ENCODE measurements at places on chromosomes 2 and 18.

- DNase-seq = peak; percentile 23
Measured at GRCh38 chr2:68357605-68358337, 7.3 kb upstream of the PLEK start.

DNA sequence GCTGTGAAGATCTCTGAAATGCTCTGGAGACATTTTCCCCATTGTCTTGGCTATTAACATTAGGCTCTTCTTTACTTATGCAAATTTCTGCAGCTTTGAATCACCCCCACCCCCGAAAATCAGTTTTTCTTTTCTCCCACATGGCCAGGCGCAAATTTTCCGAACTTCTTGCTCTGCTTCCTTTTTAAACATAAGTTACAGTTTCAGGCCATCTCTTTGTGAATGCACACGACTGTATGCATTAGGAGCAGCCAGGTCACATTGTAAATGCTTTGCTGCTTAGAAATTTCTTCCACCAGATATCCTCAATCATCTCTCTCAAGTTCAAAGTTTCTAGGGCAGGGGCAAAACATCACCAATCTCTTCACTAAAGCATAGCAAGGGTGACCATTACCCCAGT is 106.8 kb downstream of the PARD3B start:
- no peak for DNase-seq

DNA sequence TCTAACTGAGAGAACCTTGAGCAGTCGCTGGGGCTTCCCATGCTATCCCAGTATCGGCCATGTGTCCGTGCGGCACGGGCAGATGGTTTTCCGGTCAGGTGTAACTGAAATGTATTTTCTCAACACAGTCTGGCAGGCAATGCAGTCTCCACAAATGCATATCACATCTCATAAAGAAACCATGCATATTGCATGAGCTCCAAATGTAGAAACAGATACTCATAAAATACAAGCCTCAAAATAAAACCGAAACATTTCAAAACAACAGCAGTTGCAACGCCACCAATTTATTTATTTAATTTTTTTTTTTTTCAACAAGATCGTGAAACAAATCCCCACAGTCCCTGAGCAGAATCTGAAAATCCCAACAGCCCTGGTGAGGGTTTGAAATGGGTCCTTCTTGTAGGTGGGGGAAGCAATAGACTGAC is 299.4 kb downstream of the LPIN1 start:
- no peak for DNase-seq

- DNase-seq = no peak
Measured at GRCh38 chr2:235264512-235264911, 229.3 kb upstream of the AGAP1 start.

DNA sequence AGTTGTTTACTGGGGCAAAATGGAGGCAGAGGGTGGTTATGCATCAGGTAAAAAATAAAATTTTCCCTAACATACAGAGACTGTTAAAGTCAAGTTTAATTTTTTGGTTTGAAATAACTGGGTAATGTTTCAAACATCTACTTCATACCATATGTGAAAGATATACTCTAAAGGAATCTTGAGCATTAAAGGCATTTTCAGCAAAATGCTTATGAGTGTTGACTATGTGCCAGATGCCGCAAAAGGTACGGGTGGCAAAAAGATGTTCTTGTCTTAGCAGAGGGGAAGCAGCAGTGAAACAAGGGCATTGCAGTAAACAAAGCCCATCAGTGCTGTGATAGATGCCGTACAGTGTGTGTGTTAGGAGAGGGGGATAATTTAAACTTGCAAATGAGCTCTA is 263.1 kb upstream of the ID2 start:
- no peak for DNase-seq

- no peak for DNase-seq
Measured at GRCh38 chr18:43501099-43501498, 223.8 kb upstream of the SYT4 start.

DNA sequence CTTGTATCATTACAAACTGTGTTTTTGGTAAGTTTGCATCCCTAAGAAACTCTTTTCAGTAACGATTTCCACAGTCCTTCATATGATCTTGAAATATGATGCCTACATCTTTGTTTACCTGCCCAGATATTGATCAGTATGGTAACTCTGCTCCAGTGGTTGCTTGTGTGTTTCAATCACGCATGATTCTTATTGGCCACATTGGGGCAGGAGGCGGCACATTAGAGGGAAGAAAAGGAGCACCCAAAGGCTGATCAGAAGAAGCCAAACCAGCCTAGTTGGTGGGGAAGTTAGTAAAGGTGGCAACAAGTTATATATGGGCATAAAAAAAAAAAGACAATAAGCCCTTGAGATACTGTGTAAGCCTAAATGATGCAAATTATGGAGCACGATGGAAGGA is 158.9 kb downstream of the RHBDD1 start:
- DNase-seq = no peak

DNA sequence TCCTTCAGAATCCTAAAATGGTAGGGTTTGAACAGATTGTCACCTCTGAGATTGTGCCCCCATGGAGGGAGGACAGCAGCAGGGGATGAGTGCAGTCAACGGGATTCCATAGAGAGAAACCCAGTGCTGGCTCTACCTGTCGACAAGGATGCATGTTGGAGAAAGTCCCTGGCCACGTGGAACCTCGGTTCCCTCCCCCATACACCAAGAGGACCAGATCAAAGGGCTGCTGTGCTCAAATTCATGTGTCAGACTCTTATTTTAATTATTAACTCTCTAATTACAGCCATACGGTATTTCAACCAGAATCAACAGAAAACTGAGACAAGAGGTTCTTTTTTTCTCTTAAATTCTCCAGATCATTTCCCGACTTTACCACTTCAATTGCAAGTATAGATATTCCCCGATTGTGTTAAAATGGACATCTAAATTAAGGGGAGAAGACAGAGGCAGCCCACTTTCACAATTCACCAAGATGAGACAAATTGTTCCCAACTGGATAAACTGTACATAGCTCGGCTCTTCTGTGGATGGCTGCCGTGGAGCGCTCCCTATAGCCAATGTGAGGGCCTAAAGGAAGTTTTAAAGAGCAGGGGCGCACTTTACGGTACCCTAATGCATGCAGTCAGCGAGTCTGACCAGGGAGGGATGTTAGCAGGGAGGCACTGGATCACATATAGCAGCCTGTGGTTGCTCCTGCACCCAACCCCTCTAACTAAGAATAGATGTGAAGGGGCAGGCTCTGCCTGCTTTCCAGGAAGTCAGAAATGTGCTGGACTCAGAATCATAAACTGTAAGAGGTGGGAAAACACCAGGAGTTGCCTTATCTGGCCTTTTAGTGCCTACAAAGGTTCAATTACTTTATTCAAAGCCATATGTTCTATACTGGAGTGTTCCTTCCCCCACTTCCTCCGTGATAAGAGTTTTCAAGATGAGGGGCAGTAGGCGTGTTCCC is 123.1 kb downstream of the CACNB4 start:
- no peak for DNase-seq

DNA sequence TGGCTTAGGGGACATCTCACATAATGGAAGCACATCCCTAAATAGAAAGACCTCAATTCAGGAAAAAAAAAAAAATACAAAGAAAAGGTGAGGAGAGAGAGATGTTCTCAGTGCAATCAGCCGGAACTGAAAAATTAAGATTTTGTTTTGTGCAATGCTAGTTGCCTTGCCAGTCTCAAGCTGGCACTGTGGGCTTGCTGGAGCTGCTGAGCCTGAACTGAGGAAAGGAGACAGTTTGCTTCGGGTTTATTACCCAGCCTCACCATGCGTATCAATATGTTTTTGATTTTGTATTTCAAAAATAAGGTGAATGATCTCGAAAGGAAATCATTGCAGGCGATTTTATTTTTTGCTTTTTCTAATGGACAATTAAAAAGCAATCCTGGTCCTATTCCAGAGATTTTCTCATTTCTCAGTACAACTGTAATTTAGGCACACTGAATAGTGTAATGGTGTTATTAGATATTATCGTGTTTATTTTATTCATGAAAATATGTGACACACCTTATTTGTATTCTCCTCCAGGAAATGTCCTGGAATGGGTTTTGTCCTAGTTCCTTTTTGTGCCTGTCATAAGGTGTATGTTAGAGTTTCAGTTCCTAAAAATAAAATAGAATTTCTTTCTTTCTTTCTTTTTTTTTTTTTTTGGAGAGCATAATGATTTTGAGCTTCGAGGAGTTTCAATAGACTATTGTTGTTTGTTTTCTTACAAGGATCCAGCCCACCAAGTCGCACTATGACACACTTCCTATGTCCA is 72.8 kb upstream of the ZEB2 start:
- no peak for DNase-seq

- DNase-seq = peak; percentile 47
Measured at GRCh38 chr2:20065885-20066602, 14.6 kb upstream of the LAPTM4A start.

- DNase-seq = no peak
Measured at GRCh38 chr2:235577404-235578330, 83.8 kb downstream of the AGAP1 start.

DNA sequence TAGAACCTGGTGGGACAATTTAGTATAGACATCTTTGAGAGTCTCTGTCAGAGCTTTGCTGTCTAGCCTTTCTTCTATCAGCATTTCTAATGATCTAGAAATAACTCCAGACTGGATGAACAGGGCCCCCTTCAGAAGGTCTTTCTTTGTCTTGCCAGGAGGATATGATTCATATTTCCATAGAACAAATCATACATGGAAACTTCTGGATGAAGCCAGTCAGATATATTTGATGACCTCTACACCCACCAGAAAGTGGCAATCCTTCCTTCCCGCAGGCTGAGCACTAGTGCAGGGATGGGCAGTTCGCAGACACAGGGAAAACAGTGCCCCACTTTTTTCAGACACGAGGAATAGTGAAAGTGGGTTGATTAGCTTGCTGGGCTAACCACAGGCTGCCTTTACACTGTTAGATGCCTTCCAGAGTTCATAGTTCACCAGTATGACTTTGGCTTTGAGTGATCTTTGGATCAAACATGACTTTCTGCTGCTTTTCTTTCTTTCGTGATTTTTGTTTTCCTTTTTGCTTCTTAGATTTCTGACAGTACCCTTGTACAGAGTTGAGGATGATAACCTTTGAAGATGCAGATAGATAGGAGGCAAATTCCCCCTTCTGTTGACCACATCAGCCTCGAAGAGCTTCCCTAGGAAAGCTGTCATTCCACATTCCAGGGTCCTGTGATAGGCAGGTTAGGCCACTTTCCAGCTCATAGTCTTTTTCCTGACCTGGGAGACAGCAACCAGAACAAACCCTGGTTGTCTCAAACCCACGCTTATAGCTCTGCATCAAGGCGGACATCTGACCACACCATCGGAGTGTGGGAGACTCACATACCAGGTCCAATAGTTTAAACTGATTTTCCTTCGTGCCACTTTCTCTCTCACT is 237.0 kb downstream of the ZNF407 start:
- no peak for DNase-seq

DNA sequence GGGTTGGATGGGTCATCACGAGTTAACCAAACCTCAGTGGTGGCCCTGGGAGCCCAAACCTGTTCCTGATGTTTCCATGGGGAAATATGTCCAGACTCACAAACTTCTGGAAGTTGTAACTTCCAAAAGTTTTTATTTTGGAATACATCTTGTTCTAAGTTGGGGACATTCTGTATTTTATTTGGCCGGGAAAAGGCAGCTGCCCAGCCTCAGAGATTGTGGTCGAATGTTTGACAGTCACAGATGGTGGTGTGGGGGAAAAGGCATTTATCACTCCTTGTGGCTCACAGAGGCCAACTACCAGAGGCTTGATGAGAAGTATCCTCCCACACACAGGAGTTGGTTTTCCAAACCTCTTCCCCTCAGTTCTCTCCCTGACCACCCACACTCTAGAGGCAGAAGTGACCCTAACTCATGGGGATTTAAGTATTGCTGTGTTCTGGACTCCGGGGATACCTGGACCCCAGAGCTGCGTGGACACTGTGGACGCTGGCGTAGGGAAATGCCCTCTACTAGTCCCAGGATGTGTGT is 124.7 kb upstream of the PPP1CB start:
- no peak for DNase-seq

DNA sequence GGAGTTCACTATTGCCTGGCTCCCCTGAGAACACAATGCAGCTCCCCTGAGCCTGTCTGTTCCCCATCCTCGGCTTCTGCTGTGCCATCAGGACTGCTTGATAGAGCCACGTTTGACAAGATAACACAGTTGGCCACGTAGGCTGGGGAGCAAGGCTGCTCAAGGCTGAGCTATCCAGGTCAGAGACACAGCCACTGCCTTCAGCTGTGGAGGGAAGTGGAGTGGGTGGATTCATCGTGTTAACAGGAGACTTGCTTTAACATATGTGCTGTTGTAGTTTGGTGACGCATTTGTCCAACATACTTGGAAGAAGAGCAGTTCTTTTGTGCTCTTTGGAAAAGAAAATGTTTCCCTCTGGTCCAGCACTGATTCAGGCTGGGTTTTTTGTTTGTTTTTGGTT is 68.8 kb downstream of the WDSUB1 start:
- no peak for DNase-seq

- DNase-seq = no peak
Measured at GRCh38 chr2:171104379-171104778, 56.3 kb downstream of the TLK1 start.

- DNase-seq = no peak
Measured at GRCh38 chr18:73944715-73945114, 202.9 kb downstream of the FBXO15 start.

GRCh38 chr2:38601463-38602135 is 1.1 kb downstream of the HNRNPLL start:
- DNase-seq = peak; percentile 50

DNA sequence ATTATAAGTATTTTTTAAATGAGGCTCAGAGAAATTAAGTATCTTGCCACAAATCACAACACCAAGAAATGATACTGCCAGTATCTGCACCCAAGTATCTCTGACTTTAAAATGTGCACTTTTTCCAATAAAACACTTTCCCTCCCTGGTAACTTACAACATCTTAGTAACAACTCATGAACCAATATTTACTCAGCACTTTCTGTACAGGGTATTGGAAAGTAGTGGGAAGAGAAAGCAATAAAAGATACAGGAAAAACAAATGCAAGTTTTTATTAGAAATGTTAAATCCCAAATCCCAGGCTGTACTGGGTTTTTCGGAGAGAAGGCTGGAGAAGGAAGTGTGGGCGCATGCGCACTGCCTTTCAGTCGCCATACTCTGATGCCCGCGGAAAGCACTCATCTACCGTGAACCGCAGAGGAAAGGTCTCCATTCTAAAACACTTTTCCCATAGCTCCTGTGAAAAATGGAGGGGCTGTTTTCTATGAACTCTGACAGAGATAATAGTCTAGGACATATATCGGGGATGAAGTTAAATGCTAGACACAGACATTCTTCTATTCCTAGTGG is 52.1 kb downstream of the L3MBTL4 start:
- no peak for DNase-seq

GRCh38 chr2:191740759-191741158 is 62.8 kb downstream of the NABP1 start:
- DNase-seq = no peak
